ENCODE measurements at places on chromosomes 2 and 18. TPM values are rescaled to one million over a fixed set of nuclear protein-coding genes. Genes with fewer than 3 reads are reported as not detected.

The SATB2 gene
- total RNA-seq = 0.65 TPM

The CYP27A1 gene
- 23.7 TPM for total RNA-seq

The MXD1 gene
- 2.3 TPM for total RNA-seq

The LONRF2 gene
- not detected for total RNA-seq

The GFPT1 gene
- 14.9 TPM for total RNA-seq

The CDCA7 gene
- total RNA-seq = 7.3 TPM

The CYBRD1 gene
- 22.2 TPM for total RNA-seq
